ENCODE measurements at places on chromosomes 6 and 20.

- DNase-seq = no peak
Observed at GRCh38 chr6:104357928-104358327, 501.8 kb downstream of the HACE1 start.

GRCh38 chr6:147936703-147937470, 405.8 kb upstream of the SASH1 start:
- no peak for DNase-seq

- no peak for DNase-seq
Observed at GRCh38 chr20:31430568-31431115, 9.8 kb upstream of the DEFB123 start.

- no peak for DNase-seq
Observed at GRCh38 chr6:75020376-75020775, 185.5 kb downstream of the COL12A1 start.

DNA sequence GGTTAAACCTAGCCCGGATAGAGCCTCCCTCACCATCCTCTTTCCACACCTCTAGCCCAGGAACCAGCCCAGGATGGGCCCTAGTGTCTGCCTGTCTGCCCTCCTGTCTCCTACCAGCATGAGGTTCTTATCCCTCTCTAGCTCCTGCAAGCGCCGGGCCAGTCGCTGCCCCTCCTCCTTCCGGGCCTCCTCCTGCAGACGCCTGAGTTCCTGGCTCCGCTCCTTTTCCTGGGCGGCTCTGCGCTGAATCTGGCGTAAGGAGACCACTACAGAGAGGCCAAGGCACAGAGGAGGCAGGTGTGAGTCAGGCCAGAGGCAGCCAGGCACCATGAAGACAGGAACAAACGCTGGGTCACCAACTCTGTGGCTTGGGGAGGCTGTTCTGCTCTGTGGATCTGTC, 4.3 kb upstream of the PSORS1C2 start:
- no peak for DNase-seq

GRCh38 chr6:31132806-31133205, 6.1 kb downstream of the PSORS1C2 start:
- no peak for DNase-seq

DNA sequence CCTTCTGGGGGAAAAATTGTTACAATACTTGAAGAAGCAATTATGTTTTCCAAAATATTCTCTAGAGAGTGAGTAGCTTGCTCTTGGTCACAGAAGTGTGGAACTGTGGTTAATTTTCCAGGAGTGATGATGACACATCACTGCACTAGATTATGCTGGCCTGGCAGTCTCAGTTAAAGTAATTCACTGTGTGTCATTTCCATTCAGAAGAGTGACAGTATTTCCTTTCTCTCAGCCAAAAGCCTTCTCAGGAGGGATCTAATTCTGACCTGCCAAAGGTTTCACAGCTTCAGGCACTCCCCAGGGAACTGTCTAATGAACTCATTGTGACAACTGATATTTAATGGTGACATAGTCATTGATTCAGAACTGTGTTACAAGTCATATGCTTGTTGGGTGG, 517.5 kb downstream of the TBC1D32 start:
- no peak for DNase-seq

DNA sequence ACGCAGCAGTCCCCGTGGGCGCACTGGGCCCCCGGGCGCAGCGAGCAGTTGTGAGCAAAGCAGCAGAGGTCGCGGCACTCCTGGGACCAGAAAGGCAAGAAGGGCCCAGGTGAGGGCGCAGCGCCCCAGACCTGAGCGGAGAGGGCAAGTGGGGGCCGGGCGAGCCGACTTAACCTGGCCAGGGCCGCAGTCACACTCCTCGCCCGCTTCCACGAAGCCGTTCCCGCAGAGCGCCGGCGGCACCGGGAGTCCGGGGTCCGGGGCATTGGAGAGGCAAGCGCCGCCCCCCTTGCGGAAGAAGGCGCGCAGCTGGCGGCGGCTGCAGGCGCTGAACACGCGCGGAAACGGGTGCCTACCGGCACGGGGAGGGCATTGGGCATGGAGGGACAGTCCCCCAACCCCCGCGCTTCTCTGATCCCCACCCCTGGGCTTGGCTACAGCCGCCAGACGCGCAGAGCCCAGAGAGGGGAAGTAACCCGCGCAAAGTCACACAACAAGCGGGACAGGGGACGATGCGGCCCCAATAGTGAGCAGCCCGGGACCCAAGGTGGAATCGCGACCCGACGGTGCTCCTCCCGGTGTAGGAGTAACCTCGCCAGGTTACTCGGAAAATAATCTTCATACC, 9.2 kb downstream of the ADAM33 start:
- DNase-seq = no peak

DNA sequence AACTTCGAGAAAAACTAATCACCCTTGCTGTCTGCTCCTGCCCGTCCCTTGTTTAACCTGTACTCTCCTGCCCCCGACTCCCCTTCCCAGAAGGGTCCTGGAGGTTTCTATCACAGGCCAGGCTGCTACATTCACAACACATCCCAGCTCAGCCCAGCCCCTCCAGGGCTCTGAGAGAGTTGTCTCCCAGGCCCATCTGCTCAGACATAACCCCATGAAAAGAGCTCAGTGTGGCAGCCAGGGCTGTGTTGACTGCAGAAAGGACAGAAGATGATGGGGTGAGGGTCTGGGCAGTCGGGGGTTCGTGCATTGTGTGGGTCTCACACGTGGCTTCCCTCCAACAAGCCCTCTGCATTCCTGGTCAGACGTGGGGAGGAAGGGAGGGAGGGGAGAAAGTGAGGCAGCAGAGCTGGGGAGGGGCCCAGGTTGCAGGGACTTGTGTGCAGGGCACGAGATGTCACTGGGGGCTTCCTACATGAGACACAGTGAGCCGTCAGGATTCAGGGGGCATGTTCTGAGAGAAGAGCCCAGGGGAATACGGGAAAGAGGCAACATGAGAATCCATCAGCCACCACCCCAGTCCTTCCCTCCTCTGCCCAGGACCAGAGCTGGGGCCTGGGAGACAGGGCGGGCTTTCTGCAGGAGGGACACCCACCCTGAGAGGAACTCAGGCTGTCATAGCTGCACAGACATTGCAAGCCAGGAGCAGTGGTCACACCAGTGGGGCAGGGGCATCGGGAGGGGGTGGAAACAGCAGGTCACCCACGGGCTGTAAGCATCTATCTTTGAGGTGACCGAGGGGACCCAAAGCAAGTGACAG, 372.9 kb downstream of the PREX1 start:
- no peak for DNase-seq

DNA sequence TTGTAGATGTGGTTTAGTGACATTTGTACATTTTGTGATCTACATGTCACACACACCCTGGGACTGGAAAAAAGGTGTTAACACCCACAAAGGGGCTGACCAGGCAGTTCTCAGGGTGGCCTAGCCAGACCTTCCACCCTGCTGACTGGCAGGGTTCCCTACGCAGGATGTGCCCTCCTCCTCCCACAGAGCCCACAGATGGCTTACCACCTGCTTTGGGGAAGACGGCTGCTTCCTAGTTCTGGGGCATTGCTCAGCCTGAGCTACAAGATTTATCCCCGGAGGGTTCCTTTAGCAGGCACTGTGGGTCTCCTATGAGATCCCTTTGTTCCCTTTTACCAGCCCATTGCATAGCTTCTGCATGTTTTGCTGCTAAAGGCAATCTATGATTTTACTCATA, 35.1 kb downstream of the SNAP25 start:
- DNase-seq = no peak

DNA sequence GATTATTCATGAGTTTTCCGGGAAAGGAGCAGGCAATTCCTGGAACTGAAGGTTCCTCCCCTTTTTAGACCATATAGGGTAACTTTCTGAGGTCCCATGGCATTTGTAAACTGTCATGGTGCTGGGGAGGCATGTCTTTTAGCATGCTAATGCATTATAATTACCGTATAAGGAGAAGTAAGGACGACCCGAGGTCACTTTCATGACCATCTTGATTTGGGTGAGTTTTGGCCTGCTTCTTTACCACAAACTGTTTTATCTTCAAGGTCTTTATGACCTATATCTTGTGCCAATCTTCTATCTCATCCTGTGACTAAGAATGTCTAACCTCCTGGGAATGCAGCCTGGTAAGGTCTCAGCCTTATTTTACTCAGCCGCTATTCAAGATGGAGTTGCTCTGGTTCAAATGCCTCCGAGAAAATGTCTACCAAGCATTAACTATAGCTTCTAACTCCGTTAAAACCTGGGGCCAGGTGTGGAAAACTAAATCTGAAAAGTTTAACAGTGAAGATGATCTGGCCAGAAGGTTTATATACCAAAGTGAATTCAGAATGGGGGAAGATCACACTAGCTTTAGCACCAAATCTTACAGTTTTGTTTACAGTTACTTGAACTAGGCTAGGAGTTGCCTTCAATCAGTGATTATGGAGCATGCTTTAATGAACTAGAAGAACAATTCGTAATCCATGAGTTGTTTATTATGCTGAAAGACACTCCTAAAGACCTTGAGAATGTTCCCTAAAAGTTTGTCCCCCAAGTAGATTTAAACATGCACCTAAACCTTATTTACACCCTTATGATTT, 80.0 kb upstream of the TOP1 start:
- DNase-seq = no peak

DNA sequence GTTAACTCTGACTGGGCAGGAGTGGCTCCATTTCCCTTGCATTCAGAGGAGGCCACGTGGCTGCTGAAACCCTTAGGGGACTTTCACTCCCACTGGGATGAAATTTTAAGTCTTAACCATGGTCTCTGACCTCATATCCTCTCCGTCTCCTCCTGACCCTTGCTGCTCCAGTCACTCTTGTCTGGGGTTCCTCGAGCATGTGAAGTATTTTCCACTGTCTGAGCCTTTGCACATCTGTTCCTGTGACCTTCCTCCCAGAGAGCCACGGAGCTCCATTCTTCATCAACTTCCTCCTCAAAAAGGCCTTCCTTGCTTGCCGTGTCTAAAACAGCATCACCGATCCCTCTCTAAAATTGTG, 153.0 kb upstream of the UST start:
- DNase-seq = no peak

DNA sequence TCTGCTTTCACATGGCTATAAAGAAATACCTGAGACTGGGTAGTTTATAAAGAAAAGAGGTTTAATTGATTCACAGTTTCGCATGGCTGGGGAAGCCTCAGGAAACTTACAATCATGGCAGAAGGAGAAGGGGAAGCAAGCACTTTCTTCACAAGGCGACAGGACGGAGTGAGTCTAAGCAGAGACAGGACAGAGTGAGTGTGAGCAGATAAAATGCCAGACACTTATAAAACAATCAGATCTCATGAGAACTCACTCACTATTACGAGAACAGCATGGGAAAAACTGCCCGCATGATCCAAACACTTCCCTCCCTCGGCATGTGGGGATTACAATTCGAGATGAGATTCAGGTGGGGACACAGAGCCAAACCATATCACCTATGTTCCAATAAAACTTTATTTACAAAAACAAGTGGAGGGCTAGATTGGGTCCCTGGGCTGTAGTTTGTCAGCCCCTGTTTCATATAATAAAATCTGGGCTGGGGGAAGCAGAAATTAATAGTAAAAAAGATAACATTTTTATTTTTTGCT, 37.1 kb upstream of the CTAGE9 start:
- no peak for DNase-seq

GRCh38 chr6:4091941-4092340, 13.0 kb upstream of the FAM217A start:
- DNase-seq = no peak

GRCh38 chr20:46164254-46164653, 46.1 kb downstream of the CD40 start:
- DNase-seq = no peak

DNA sequence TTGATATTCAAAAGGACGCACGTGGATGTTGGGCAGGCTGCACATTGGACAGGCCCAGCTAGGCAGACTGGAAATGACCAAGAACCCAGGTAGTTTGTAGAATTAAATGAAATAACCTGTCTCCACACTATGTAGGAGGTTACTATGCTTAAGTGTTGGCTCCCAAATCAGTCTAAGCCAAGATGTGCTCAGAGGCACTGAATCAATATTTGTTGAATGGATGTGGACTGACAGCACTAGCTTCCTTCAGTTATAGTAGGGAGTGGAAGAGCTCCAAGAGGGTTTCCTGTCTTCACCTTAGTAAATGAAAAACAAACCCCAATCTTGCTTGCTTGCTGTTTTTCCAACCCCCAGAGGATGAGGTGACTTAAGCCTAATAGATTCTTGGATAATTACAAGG, 180.5 kb downstream of the JARID2 start:
- no peak for DNase-seq

- DNase-seq = no peak
Observed at GRCh38 chr6:100175814-100176310, 181.8 kb upstream of the MCHR2 start.

DNA sequence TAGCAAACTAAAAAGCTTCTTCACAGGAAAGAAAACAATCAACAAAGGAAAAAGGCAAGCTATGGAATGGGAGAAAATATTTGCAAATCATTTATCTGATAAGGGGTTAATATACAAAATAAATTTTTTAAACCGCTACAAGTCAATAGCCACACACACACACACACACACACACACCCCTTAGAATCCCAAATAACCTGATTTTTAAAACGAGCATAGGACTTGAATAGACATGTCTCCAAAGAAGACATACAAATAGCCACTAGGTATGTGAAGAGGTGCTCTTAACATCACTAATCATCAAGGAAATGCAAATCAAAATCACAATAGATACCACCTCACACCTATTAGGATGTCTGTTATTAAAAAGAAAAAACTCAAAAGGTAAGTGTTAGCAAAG, 187.7 kb downstream of the TRIM27 start:
- no peak for DNase-seq

Measured in CD4-positive, alpha-beta T cell treated with Interleukin-15 for 4 hours (primary cell).